ENCODE measurements at places on chromosomes 13 and 19.
A peak's percentile ranks its signal among the peaks of the same experiment; 100 is the strongest.

DNA sequence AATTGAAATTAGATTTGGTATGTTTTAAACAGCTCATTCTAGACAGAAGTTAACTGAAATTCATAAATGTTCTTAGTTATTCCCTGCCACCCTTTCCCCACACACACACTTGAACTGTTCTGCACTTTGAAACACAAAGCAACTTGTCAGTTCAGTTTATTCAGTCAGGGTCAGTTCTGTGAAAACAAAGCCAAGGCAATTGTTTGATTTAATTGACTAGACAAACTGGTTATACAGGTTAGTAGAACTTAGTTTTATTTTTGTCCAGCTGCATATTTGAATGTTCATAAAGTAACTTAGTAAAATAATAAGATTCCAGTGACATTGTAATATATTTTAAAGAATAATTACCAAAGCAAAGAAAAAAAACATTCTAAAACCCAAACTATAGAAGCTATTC is 98.3 kb upstream of the KLF5 start:
- DNase-seq = no peak

- DNase-seq = no peak
Observed at GRCh38 chr19:30559446-30559845, 187.3 kb downstream of the ZNF536 start.

DNA sequence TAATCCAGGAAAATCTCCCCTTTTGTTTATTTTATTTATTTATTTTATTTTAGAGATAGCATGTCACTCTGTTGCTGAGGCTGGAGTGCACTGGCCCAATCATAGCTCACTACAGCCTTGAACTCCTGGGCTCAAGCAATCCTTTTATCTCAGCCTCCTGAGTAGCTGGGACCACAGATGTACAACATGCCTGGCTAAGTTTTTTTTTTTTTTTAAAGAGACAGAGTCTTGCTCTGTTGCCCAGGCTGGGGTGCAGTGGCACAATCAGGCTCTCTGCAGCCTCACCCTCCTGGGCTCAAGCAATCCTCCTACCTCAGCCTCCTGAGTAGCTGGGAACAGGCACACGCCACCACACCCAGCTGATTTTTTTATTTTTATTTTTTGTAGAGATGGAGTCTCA is 6.3 kb upstream of the PDCD2L start:
- DNase-seq = no peak

GRCh38 chr13:67803118-67803517 is 573.0 kb upstream of the PCDH9 start:
- DNase-seq = no peak

GRCh38 chr19:6253954-6254733 is 25.6 kb downstream of the MLLT1 start:
- DNase-seq = no peak

DNA sequence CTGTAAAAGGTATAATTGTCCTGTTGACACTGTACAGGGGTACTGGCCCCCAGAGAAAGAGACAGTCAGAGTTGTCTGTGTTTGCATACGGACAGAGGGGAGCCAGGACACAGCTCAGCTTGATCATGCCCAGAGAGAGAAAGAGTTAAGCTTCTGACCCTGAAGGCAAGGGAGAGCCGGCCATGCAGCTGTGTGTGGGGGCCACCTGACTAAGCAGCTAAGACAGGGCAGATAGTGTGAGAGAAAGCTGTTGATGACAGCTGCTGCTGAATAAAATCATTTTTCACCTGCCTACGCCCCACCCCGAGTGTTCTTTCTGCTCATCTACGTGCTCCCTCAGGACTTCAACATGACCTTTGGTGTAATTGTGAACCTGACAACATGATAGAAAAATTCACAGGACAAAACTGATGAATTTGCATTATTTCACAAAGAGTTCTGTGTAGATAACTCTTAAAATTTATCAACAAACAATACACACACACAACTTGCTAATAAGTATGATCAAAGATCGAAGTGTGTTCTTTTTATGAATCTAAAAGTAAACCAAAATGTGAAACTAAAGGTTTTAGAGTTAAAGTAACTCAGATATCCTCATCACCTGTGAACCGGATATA is 1294.3 kb upstream of the ATXN8OS start:
- DNase-seq = no peak

DNA sequence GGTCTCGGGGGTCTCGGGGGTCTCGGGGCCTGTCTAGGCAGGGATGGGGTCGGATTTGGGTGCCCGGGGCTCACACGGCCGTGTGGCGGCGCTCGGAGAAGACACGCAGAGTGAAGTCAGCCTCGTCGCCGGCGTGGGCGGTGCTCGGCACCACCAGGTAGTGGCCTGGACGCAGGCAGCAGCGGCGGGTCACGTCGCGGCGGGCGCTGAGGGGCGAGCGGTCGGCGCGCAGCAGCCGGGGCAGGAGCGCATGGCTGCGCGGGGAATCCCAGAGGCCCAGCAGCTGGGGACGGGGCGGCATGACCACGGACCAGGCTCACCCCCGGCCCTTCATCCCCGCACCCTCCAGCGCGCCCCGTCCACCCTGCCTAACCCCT is 8.2 kb downstream of the CAPN12 start:
- peak; percentile 73 for DNase-seq

DNA sequence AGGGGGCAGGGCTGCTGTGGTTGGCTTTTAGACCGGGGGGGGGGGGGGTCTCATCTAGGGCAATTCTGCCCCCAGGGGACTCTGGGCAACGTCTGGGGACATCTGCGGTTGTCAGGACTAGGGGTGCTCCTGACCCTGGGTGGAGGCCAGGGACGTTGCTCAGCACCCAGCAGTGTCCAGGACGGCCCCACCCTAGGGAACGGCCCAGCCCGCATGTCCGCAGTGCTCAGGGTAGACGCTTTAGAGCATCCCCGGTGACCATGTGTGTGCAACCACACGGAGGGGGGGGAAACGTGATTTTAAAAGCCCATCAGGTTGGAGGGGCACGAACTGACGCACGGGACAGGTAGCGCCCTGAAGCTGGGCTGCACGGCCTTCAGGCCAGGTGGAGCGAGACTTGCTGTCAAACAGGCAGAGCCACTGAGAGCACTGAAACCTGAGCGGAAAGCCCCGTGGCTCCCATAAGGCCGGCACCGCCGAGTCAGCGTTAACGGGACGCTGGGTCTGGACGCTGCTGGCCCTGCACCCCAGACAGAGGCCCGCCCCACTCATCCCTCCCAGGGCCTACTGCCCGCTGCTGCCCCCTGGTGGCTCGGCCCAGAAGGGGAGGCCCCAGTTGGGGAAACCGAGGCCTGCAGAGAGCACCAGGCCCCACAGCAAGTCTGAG is 8.3 kb downstream of the CACTIN start:
- peak; percentile 71 for DNase-seq

DNA sequence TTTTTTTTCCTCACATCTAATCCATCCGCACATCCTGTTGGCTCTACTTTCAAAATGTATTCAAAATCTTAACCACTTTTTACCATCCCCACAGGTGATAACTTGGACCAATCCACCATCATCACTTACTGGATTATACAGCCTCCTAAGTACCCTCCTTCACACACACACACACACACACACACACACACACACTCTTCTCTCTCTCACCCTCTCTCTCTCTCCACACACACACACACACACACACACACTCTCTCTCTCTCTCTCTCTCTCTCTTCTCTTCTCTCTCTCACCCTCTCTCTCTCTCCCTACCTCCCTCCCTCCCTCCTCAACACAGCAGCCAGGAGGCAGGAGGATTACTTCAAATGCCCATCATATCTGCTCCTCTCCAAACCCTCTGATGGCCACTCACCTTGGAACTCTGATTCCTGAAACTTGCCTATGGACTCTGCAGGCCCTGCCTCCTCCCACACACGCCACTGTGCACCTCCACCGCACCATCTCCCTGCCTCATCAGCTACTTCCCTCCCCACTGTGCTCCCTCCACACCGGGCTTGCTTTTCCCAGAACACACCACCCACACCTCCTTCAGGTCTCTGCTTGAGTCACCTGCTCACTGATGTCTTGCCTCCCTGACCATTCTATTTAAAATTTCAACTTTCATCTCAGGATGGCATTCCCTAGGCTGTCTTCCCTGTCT is 39.7 kb downstream of the RCBTB2 start:
- no peak for DNase-seq

DNA sequence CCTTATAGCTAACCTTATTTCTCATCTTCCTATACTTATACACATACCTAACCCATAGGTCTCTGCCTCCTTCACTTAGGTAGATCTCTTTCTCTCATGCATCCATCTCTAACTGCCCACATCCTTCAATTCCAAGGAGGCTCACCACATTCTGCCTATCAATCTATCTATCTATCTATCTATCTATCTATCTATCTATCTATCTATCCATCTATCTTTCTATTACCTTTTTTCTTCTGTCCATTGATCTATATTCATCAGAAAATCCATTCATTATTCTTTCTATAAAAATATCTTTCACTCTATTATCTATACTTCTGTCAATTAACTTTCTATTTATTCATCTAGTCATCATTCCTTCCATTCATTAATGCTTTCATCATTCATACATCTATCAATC is 11.1 kb upstream of the CYP2A7 start:
- no peak for DNase-seq

DNA sequence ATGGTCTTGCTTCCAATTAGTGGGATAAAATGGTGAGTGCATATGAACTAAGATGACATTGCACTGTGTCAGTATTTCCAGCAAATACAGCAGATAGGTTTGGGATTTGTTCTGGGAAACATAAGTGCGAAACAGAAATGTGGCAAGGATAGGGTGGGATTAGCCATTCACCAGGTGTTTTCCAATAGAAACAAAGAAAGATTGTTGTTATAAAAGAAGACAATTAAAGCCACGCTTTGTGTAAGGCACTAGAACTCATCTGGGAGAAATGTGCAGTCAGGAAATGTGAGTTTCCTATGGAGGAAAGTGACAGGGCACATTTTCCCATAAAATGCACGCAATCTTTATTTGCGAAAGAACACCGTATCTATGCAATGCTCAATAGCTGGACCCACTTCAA is 1547.8 kb downstream of the EFNB2 start:
- DNase-seq = no peak

GRCh38 chr13:26978081-26978860 is 193.3 kb downstream of the USP12 start:
- no peak for DNase-seq

- no peak for DNase-seq
Observed at GRCh38 chr19:41217741-41218140, 1.3 kb upstream of the AXL start.

DNA sequence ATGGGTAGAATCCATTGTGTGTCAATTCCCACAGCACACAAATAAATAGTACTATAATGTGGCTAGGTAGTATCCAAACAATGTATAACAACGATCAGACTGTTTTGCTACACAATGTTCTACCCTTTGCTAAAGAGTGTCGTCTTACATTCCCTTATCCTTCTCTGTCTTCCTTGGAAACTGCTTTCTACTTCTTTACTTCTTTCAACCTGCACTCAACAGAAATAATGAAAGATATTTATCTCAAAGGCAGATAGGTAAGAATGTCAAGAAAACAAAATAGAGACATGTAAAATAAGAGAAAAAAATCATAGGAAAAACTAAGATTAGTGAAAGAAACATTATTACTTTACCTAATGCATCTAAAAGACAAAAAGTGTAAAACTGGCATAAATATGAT is 814.7 kb downstream of the PCDH9 start:
- no peak for DNase-seq

- DNase-seq = no peak
Observed at GRCh38 chr19:55227241-55228014, 1.1 kb downstream of the TMEM86B start.

- DNase-seq = no peak
Observed at GRCh38 chr13:113777311-113778260, 18.6 kb downstream of the TMEM255B start.

DNA sequence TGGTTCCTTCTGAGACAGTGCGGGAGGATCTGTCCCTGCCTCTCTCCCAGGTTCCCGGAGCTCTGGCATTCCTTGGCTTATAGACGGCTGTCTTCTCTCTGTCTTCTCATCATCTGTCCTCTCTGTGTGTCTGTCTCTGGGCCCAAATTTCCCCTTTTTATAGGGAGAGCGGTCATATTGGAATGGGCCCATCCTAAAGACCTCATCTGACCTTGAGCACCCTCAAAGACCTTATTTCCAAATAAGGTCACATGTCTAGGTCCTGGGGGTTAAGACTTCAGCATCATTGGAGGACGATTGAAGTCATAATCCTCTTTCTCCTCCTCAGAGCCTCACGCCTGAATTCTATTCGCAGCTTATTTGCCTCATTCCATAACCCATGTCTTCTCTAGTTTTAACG is 98.4 kb downstream of the RAB20 start:
- no peak for DNase-seq

GRCh38 chr13:32639502-32640105 is 53.4 kb downstream of the PDS5B start:
- DNase-seq = peak; percentile 41

DNA sequence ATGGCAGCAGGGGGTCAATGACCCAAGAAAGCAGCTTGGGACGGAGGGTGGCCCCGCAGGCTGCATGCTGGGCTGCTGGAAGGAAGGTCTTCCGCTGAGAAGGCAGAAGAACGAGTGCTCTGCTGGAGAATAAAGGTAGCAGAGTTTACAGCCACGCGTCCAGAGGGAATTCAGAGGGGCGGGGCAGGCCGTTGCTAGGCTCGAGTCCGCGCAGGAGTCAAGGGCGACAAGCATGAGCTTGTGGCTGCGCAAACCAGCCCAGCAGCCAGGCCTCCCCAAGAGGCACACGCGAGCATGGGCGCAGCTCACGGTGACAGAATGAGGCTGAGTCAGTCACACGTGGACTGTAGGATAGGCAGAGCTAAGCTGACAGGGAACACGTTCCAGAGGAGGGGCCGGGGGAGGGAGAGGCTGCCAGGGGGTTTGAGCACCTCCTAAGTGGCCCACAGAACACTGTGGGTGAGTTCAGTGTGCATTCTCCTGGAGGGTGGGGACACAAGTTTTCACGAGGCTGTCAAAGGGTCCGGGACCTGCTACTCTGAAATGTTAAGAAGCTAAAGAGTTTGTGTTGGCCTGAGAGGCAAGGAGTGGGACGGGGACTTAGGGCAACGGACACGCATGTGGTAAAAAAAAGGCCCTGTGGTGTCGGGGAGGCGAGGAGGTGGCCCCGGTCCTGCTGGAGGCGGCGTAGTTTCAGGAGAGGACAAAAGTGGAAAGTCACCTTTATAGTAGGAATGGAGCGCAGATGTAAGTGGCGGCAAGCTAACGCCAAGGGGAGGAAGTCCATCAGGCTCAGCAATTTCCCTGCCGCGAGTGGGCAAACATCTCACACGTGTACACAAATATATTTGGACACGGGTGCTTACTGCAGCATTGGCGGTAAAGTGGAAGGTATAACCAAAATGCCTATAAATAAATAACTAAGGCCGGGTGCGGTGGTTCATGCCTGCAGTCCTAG is 17.7 kb downstream of the RFX2 start:
- no peak for DNase-seq

DNA sequence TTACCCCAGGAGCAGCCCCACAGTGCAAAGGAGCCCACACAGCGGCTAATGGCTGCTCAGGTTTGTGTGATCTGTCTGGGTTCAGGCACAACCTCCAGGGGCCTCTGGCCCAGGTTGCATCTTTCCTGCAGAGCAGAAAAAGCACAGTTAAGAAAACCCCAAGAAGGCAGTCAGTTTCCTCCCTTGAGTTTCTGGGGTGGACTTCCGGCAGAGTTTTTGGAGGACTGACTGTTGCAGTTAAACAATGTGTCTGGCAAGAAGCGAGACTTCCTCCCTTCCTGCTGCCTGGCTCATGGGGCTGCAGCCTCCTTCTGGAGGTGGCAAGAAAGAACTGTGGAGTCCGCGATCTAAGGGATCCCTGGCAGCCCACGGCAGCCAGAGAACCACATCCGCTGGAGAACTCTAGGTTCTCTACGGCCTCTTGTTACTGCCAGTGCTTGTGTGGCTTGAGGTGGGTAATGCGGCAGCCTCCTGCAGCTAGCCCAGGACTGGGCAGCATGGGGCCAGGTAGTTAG is 114.4 kb downstream of the ZDHHC20 start:
- DNase-seq = peak; percentile 34

Data from activated T-cell treated with anti-CD3 and anti-CD28 coated beads, Interleukin-2, amount 50 U/mL, for 72 hours (primary cell).